ENCODE measurements at places on chromosomes 7 and 10.

GRCh38 chr10:114208351-114208750 is 29.2 kb downstream of the TDRD1 start:
- no peak for DNase-seq

DNA sequence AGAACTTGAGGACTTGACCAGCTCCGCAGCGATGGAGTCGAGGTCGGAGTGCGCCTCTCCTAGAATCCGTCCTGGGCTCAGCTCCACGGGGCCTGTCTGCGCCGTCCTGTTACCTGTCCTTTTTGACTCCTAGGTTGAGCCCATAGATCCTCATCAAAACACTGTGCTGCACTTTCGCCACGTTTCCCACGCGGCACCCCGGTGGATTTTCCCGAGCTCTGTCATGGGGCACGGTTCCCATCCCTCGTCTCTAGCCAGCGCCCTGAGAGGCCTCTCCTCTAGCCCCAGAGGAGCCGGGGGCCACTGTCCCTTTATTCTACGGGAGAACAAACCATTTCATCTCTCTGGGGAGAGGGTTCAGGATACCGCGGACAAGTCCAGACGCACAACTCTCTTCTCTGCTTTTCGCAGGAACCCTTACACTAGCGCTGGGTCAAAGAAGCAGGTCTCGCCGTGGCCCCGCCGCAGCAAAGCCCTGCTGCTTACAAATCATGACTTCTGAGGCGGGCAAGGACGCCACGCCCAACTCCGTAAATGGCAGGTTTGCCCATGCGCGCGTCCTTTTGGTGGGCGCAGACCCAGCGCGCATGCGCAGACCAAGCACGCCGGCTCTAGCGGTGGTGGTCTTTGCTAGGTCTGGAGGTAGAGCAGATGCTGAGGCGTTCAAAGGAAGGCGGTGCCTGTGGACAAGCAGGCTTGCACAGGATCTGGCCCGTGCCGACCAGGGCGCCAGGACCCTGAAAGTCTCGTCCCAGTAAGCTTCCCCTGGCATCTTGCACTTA is 10.3 kb upstream of the ANKRD7 start:
- DNase-seq, result peak; percentile 68

DNA sequence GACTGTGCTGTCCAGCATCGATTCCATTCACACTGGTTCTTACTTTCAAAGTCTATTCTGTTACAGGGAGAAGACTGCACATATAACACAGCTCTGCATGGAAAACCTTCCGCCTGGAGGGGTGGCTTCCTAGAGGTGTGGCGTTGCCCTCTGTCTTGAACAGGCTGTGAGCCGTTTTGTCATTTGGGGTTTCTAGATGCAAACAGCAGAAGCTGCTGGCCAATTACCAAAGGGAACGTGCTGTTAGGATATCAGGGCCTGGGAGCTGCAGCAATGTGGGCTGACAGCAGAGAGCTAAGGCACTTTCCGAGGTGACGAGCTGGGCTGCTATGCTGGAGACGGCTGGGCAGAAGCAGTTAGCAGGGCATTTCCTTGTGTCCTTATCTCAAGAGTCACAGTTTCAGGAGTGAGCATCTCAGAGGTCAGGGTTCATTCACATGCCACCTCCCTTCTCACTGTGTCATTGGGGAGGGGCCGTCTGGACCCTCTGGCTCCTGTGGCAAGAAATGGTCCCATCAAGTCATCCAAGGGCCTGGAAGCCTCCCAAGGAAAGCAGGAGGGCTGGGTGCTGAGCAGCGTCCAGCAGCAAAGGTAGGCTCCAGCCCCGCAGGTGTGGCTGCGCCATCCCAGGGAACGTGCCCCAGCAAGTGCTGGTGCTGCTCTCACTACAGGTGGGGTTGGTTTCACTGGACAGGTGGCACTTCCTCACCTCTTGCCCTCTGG is 106.5 kb downstream of the WDR37 start:
- DNase-seq, result no peak

DNA sequence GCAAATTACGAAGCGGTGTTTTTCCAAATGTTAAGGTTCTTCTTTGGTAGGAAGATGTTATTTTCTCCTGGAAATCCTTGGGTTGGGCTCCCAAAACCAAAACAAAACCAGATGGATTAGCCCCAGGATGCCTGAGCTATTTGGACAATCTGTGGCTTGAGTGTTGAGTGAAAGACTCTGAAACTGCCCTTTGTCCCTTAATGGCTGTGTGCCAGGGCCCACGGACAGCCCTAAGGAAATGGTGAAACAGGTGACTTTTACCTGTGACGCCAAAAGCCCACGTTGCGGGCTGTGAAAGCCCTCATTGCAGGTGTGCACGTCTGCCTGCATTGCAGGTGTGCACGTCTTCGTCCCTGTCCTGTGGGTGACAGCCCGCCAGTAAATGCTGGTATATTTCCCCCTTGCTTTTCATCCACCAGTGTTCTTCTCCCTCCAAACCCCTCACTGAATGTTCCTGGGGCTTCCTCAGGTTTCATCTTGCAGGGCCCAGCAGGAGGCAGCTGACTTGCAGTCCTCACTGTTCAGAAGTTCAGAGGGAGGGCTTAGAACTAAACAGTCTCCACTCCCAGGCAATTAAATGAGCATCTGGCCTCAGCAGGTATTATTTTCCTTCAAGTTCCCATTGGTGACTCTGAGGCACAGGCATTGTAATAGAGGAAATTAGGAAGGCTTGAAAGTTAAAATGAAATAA is 10.7 kb downstream of the PFKP start:
- no peak for DNase-seq

DNA sequence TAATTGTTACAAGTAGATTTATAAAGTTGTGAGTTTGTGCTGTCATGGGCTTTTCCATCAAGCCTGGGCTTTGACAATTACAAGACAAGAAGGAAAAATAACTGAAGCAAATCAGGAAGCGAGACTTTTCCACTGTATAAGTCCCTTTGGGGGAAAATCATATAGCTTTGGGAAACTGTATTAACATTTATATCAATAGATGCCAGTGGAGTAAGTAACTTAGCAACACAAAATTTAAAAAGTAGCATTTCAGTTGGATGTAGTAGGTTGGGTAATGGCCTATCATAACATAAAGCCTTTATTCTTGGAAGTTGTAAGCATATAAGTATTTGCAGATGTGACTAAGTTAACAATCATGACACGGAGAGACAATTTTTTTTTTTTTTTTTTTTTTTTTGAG is 931.1 kb downstream of the CNTNAP2 start:
- DNase-seq, result no peak

GRCh38 chr7:732556-732955 is 5.5 kb upstream of the PRKAR1B start:
- DNase-seq, result no peak

DNA sequence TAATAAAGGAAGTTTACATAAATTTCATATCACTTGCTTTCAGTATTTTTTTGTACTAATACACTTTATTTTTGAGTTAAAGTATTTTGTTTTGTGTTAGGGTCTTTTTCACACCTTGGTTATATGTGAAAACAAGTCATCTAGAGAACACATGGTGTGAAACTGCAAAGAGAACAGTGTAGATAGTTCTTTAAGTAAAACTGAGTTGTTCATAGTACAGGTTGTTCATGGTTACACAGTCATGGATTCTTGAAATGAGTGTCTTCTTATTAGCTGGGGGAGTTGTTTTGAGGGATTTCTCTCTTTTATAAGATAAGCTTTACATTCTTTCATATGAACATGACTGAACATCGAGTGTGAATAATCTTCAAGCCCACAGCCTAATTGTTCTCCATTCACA is 244.2 kb downstream of the THSD7A start:
- DNase-seq, result no peak

- no peak for DNase-seq
Measured at GRCh38 chr10:63583909-63584724, 62.9 kb downstream of the REEP3 start.

DNA sequence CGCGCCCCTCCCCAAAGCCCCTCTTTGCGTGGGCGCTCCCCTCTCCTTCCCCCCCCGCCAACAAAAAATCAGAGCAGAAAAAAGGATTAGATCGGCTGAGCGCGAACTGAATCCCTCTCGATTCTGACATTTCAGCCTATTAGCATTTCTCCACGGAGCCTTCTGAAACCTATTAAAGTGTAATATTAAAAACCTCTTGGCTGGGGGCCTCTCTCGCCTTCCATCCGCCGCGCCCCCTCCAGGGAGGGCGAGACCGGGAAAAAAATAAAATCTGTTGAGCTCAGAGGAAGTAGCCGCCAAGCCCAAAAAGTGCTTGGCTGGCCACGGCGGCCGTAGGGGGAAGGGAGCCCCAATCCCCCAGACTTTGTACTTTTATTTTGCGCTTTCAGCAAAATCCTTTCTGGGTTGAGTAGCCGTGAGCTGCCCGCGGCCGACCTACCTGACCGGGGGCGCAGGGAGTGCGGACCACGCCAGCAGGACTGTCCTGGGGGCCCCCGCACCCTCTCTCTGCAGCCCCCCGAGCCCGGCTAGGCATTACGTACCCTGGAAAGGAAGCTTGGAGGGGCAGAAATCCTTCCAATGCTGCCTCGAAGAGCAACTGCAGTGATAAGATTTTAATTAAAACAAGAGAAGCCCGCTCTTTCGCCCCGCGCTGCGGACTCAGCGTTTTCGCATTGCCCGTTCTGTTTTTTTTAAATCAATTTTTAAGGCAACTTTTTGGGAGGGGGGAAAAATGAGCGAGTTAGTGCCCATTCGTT is 1.3 kb upstream of the TNRC18 start:
- peak; percentile 54 for DNase-seq

DNA sequence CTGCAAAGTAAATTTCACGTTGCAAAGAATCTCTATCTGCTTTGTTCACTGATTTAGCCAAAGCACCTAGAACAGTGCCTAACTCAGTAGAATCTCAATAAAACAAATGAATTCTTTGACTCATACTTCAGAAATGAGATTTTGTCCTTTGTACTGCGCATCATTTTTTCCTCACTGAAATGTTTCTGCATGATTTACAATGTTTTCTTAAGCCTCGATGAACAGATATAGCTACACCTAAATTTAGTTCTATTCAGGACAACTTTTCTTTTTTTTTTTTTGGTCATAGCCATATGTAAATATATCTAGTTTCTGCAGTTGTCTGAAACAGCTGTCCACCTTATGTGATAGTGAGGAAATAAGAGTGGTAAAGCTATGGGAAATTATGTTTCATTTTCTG is 15.3 kb downstream of the GNAT3 start:
- no peak for DNase-seq

GRCh38 chr10:119029613-119030420 is at the start of gene NANOS1:
TSS of gene NANOS1 (plus strand) at chr10:119029714. CDS start at chr10:119029802, 88 bp downstream.
- no peak for DNase-seq

DNA sequence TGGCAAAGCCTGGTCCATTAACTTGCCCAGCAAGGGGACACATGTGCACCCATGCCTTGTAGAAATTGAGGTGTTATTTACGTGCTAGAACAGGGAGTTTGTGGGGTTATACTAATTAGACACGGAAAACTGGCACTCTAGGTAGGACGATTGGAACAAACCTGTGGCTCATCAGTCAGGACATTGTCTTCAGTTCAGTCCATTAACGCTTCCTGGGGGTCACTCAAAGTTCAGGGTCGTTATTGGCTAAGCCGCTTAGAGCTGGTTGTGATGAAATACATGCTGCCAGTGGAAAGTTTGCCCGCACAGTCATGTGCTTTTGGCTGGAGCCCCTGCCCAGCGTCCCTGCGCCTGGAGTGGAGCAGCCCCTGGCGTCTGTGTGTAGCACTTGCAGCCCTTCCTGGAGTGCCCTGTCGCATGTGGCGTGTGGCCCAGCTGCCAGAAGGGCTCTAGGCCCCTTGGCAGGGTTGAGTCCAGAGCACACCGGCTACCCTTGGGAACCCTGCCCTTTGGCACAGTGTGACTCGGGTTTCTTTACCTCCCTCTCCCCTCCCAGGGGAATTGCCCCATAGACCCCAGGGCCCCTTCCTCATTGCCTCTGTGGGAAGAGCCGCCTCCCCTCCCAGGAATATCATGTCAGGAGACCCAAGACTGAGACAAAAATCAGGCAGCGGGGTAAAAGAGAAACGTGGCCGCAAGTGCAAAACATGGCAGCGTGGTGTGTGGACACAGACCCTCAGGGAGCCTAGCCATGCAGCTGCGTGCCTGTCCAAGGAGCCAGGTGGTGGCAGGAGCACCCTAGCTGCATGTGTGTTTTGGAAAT is 9.8 kb downstream of the ZNF775 start:
- DNase-seq, result no peak

GRCh38 chr7:157002819-157003421 is 7.5 kb downstream of the MNX1 start:
- DNase-seq, result no peak

DNA sequence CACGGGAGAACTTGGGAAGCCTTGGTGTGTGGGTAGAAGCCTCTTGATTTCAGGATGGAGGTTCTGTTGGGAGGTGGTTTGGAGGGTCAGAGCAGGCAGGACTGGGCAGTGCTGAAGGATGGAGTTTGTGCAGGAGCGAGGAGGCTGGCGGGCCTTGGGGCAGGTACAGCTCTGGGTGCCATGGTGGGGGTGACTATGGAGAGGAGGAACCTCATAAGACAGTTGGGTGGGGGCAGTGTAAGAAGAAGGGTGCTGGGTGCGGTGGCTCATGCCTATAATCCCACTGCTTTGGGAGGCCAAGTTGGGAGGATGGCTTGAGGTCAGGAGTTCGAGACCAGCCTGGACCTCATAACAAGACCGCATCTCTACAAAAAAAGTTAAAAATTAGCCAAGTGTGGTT is 54.7 kb upstream of the GTF2IRD1 start:
- no peak for DNase-seq
